ENCODE measurements at places on chromosomes 1 and 21.

- no peak for DNase-seq
Observed at GRCh38 chr1:25257196-25257595, 9.9 kb upstream of the RSRP1 start.

GRCh38 chr1:172005856-172006255 lies 164.6 kb downstream of the DNM3 start:
- no peak for DNase-seq

DNA sequence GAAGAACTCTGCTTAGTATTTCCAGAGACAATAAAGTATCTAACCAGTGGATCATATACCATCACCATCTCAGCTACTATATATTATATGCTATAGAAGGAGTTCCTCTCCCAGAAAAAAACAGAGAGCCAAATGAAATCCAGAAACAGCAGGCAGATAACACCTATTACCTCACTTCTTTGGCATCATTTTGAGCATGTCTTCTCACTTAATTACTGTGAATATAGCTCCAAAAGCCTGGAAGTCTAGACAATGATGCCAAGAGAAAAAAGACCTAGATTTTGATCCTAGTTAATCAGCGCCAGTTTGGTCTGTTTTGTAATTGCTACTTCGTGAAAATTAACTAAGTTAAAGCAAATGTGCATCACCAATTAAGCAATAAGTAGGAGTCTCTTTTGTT lies 131.3 kb downstream of the EIF4G3 start:
- no peak for DNase-seq

DNA sequence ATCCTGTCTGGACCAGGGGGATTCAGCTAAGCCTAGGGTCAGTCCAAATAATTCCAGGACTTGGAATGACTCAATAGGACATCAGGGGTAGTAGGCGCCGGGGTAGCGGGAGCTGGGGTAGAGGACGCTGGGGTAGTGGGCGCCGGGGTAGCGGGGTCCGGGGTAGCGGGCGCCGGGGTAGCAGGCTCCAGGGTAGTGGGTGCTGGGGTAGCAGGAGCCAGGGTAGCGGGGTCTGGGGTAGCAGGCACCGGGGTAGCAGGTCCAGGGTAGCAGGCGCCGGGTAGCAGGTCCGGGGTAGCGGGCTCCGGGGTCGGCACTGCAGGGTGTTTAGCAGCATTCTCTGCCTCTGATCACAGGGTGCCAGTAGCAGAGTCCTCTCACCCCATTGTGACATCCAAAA lies 248.9 kb downstream of the KCNJ6 start:
- no peak for DNase-seq

DNA sequence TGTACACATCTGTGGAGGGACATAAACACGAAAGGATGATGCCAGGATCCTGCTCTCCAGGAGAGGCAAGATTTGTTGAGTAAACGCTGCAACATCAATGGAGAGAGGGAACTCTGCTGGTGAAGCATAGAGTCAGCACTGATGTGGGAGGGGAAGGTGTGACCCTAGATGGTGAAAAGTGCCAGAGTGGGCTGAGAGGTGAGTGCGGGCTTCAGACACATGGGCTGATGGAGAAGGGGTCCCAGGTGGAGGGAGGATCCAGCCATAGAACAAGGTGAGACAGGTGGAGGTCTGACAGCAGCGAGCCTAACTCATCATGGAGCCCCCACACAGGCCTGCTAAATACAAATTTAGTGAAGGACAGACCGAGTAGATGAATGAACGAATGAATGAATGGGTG lies 9.7 kb downstream of the RD3 start:
- DNase-seq, result no peak

DNA sequence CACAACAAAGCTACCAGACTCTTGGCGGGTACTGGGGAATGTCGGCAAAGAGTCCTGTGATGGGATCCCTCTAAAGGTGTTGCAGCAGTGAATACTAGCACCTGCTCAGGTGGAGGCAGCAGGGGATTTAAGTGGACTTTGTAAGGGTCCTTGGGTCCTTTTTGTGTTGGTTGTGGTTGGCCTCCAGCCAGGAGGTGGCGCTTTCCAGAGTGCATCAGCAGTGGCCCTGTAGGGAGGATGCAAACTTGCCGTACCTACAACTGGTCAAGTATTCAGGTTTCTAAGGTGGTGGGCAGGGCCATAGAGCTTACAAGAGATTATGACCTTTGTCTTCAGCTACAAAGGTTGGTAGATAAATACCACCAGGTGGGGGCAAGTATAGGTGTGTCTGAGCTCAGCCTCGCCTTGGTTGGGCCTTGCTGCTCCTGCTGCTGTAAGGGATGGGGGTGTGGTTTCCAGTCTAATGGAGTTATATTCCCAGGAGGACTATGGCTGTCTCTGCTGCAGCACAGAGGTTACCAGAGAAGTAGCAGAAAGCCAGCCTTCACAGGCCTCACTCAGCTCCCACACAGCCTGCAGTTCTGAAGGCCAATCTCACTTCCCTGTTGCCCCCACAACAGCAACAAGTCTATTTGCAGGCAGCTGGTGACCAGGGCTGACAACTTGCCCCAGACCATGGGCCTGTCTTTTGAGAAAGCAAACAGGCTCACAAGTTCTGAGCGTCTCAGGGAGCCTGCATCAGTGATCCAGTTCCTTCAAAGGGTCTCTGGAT lies 7.3 kb downstream of the OR2M5 start:
- no peak for DNase-seq

DNA sequence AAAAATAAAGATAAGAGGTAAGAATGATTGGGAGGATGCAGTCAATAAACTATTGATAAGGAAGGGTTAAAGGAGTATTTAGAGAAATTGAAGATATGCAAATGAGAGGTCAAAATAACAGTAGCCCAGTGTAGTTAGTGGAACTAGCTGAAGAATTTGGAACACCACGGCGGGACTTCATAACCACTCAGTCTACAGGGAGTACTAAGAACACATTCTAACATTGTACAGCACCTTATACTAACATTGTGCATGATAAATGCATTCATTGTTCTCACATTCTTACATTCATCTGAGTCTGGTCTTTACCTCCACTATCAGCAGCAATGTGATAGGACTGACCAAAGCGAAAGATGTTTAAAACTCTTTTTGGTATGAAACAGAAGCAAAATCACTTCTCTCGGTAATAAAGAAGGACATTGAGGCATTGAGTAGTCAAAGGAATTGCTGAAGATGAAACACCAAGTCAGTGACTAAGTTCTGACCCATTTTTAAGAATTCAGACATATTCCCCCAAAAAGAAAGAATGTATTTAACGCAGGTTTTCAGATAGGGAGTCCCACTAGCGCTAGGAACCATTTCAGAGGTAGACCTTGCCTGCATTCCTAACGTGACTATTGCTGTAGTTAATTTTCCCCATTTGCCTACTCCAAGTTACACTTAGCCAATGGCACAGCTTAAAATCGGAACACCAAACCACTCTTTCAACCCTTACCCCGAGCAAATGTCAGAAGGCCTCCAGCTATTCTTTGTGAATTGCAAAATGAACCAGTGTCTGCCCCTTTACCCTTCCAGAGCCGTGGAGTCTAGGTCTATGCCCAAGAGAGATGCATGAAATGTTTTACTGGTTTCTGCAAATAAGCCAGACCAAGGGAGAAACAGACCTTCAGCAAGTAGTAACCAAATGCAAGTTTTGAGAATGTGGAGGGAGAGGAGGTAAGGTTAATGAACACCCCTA lies 108.8 kb upstream of the IRF2BP2 start:
- no peak for DNase-seq

DNA sequence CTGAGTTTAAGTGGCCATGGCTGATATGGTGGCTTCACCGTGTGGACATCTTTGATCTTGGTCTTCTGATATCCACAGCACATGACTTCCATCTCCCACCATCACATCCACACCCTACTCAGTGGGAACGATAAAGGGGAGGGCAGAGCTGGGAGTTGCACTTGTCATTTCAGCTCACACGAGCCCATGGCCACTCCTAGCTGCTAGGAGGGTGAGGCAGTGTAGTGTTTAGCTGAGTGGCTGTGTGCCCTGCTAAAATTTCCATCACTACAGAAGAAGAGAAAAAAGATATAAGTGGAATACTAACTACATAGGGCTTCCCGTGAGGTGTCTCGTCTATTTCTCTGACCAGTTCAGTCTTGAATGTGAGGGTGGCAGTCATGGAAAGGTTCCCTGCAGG lies 123.3 kb upstream of the EDN2 start:
- no peak for DNase-seq

- no peak for DNase-seq
Observed at GRCh38 chr1:158732524-158732923, 12.0 kb upstream of the OR6K3 start.

GRCh38 chr1:65921446-65921845 lies 128.8 kb downstream of the PDE4B start:
- DNase-seq, result no peak

DNA sequence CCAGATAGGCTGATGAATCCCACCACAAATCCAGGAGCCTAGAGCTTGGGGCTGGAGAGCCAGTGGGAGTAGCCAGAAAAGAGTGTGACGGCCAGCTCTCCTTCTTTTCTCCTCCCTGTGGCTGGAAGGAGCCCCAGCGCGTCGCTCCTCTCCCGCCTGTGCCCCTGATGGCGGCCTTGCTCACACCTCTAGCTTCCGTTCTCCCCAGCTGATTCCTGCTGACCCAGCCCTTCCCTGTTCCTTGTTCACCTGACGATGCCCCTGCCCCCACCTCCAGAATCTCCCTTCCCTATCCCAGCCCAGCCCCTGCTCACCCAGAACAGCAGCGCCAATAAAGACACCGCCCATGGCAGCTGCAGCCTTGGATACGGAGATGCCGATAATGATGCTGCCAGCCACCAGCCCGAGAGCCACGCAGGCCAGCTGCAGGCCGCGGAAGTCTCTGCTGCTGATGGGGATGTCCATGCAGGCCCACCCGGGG lies 656 bp downstream of the KNCN start:
- DNase-seq, result no peak

- no peak for DNase-seq
Observed at GRCh38 chr1:67835663-67836452, 2.6 kb upstream of the GNG12 start.

DNA sequence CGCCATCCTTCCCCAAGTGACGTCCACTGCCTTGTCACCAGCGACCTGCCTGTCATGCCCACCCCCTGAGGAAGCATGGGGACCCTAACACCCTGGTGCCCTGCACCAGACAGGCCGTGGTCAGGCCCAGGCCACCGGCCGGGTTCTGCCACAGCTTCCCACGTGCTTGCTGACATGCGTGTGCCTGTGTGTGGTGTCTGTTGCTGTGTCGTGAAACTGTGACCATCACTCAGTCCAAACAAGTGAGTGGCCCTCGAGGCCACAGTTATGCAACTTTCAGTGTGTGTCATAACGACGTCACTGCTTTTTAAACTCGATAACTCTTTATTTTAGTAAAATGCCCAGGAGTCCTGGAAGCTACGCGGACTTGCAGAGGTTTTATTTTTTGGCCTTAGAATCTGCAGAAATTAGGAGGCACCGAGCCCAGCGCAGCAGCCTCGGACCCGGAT lies 8.5 kb upstream of the CTRC start:
- DNase-seq, result no peak

GRCh38 chr1:151790940-151791651 lies 796 bp upstream of the TDRKH start:
- no peak for DNase-seq

DNA sequence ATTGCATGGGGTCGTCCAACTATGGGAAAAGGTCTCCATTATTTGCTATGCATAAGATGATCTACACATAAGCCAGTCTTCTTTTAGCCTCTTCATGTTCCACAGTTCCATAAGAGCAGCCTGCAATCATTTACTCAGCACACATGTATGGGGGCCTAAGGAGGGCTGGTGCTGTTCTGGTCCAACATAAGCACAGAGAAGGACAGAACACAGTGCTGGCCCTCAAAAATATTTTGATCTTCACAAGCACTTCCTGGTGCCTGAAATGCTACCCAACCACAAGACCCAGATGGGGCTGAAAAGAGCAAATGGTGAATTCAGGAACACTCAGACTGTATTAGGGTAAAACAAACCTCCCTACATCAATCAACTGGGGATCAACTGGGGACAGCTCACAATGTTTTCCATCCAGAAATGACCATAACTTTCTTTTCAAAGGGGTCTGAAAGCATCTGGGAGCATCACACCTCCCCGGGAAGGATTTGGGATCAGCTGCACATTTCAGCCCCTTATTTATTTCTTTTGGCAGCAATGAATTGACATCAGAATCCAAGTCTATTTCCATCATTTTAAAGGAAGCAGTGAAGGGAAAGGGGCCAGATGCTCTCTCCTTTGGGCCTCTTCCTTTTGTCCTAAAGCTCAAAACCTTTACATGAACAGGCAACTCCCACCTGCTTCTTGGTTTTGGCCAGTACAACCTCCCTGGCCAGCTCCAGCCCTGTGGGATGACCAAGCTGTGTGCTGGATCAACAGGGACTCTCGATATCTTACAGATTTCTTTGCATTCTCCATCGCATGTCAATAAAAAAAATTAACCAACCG lies 45.7 kb downstream of the KCNN3 start:
- no peak for DNase-seq

DNA sequence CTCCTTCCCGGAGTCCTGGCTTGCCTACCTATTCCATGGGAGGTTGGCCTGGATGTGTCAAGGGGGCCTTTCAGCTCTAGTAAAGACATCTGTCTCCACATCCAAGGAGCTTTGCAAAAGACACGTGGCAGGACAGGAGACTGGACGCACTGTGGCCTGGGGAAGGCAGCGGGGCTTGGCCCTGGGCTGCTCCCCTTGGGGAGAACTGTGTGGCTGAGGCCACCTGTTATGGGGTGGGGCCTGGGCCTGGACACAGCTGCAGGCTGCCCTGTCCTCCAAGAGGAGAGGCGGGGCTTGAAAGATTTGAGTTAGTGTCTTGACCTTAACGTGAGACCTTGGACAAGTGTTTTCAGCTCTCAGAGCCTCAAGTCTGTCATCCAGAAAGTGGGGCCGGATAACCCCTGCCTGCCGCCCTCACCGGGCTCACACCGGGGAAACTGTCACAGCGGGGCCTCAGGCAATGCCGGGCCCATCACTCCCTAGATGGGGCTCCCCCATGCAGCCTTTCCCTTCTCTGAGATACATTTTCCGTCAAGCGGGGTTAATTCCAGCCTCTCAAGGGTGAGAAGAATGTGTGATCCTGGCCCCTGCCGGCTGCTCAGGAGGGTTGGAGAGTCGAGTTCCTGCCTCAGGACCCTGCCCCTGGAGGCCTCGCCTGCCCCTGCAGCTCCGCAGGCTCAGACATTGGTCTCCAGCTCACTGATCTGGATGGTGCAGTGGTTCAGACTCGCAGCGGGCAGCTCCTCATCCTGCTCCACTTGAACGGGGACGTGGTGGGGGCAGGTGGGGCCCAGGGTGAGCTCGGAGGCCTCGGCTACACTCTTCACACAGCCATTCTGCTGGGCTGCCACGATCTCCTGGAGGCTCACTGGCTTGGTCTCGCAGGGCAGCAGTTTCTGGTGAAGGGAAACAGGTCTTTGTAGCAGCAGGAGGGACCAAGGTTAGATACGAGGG lies 25.6 kb downstream of the PODN start:
- no peak for DNase-seq

DNA sequence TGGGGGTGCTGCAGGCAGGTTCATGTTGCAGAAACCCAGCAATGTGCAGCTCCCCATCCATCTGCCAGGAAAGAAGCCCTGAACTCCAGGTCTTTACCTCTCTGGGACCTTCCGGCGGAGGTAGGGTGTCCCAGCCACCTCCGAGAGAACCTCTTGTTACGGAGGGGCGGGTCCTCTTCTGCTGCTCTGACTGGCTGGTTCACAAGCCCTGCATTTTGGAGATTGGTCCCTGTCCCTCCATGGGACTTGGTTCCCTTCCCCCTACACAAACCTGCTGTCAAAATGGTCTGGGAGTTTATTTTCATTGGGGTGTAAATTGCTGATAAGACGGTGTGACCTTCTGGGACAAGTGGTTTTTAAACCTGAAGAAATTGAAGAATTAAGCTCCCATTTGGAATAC lies 8.0 kb upstream of the CELSR2 start:
- DNase-seq, result no peak
